Foreskin keratinocyte (primary cell): ENCODE measurements at places on chromosomes 3 and 15.

GRCh38 chr3:94069194-94069813 is 6.4 kb downstream of the NSUN3 start:
- no peak for DNase-seq

DNA sequence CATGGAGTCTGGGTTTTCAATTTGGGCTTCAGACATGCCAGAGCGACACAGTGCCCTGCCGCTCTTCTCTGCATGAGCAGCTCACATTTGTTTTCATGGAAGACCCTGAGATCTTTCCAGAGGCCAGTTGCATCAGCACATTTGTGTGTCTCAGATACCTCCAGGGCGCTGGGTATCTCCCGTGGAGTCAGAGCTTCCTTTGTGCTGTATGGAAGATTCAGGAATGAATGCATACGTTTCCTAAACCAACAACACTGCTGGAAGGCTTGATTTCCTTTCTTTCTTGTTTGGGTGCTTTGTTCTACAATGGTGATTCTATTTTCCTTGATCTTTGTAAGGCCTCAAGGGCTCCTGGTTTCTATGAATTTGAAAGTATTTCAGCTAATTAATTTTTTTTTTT is 106.5 kb downstream of the CACNA2D3 start:
- no peak for DNase-seq

DNA sequence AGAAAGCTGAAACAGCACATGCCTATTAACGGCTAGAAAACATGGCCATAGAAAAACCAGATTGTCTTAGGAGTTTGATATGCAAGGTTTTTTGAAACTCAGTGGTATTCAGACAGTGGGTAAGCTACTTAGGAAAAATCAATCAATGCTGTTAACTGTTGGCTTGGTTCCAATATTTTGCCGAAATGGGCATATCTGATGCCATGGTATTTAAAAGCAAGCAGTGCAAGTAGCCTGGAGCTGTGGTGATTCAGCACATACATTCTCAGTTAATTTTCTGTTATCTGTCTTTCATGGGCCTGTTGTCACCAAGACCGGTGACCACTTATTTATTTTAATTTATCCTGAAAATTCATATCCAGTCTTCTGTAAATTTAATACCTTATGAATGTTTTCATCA is 17.3 kb upstream of the SUCNR1 start:
- peak; percentile 23 for DNase-seq

GRCh38 chr15:29348336-29348914 is 78.8 kb upstream of the NSMCE3 start:
- DNase-seq, result no peak

- no peak for DNase-seq
Observed at GRCh38 chr3:129240436-129240835, 9.0 kb upstream of the COPG1 start.

GRCh38 chr3:124504332-124505059 is 225.8 kb upstream of the UMPS start:
- no peak for DNase-seq
